ENCODE measurements at places on chromosomes 6 and 20.

GRCh38 chr20:54115172-54115854, 44.9 kb upstream of the BCAS1 start:
- no peaks in the 10 kb centered on the region for H3K27me3 ChIP-seq
- H3K27ac ChIP-seq, result no peak overlapping the region

DNA sequence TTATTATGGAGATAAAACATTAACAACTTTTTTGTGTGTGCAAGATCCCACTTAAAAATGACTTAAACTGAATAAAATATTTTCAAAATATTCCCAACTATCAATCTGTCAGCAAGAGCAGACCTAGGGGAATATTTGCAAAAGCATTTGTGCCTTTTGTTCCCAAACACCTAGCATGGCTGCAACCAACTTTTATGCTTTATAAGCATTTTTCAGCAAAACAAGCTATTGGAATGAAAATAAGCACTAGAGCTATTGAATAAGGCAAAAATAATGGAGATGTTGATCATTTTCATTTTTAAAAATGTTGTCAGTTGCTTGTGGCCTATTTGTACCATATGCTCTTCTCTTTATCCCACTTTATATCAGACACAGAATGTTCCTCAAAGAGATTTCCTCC, 28.2 kb upstream of the CEP162 start:
- H3K27me3 ChIP-seq, result peaks cover 7% of the 10 kb centered on the region
- no peak overlapping the region for H3K4me3 ChIP-seq
- no peak for DNase-seq
- peaks cover 25% of the 10 kb centered on the region for H3K4me1 ChIP-seq
- H3K36me3 ChIP-seq, result no peaks in the 10 kb centered on the region
- H3K27ac ChIP-seq, result no peak overlapping the region

DNA sequence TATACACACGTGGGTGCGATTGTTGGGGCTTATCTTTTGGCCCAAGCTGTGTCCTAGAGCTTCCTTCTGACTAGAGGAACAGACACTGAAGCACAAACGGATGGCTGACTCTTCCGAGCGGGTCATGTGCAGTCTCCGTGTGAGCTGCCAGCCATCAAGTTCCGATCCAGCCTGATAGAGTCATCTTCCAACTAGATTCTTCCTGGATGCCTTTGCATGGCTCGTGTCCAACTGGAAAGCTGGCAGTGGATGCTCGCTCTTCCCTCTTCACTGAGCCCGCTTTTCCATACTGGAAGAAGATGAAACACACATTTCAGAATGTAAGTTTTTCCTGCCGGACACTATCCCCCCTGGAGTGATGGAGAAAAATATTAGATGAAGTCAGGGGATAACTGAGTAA, 148.1 kb downstream of the SCML4 start:
- H3K36me3 ChIP-seq, result no peaks in the 10 kb centered on the region
- no peaks in the 10 kb centered on the region for H3K27me3 ChIP-seq
- DNase-seq, result no peak
- H3K4me1 ChIP-seq, result peaks cover 3% of the 10 kb centered on the region
- H3K27ac ChIP-seq, result no peak overlapping the region

DNA sequence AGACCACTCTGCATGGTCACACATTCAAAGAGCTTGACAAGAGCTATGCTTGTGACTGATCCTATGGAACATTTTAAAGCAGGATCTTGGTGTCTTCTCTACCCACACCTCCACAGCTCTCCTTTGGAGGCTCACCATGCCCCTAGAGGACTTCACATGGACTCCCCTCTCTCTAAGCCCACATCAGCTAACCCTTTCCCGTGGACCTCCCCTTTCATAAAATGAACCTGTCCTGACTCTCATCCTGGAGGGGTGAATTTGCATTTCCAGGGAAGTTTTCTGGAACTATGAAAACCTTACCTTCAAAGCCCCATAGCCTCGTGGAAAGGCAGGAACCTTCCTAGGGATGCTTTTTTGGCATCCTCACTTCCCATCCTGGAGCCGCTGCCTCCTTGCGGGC, 184.4 kb upstream of the SUPT3H start:
- H3K4me3 ChIP-seq, result no peak overlapping the region
- H3K27me3 ChIP-seq, result no peaks in the 10 kb centered on the region
- no peaks in the 10 kb centered on the region for H3K36me3 ChIP-seq

Measured in cardiac muscle cell (in vitro differentiated cells and primary cell).